ENCODE measurements at places on chromosomes 13 and 19. TPM values are rescaled to one million over a fixed set of nuclear protein-coding genes. Genes with fewer than 3 reads are reported as not detected.

Gene SIGLEC10
- total RNA-seq = 1.8 TPM

Gene S1PR5
- total RNA-seq = 1.2 TPM

Gene SLC17A7
- total RNA-seq = 4.3 TPM

Gene ZNF442
- 2.6 TPM for total RNA-seq

Gene NPHS1
- total RNA-seq = 0.15 TPM

Gene IGSF23
- total RNA-seq = not detected

Gene KRTDAP
- not detected for total RNA-seq

Gene TMEM86B
- 1.6 TPM for total RNA-seq

- no peak for DNase-seq
- no peaks in the 10 kb centered on the region for H3K4me1 ChIP-seq
- no peak overlapping the region for H3K4me3 ChIP-seq
- no peaks in the 10 kb centered on the region for H3K27me3 ChIP-seq
These were observed 180.6 kb upstream of the SOX1 start for GRCh38 chr13:111886217-111886945.

- no peaks in the 10 kb centered on the region for H3K36me3 ChIP-seq
- DNase-seq = no peak
- no peaks in the 10 kb centered on the region for H3K4me1 ChIP-seq
- H3K27me3 ChIP-seq = no peaks in the 10 kb centered on the region
- H3K27ac ChIP-seq = no peak overlapping the region
- no peak overlapping the region for H3K4me3 ChIP-seq
These were observed 235.0 kb upstream of the SOX21 start for GRCh38 chr13:94947392-94947791.

GRCh38 chr13:113860665-113861432 lies 3.0 kb downstream of the GAS6 start:
- H3K27ac ChIP-seq = peak overlapping the region; percentile 26
- H3K4me3 ChIP-seq = no peak overlapping the region
- H3K27me3 ChIP-seq = no peaks in the 10 kb centered on the region
- H3K4me1 ChIP-seq = no peaks in the 10 kb centered on the region

GRCh38 chr19:28445826-28446225 lies 767.1 kb downstream of the UQCRFS1 start:
- no peaks in the 10 kb centered on the region for H3K36me3 ChIP-seq
- no peaks in the 10 kb centered on the region for H3K27me3 ChIP-seq
- no peaks in the 10 kb centered on the region for H3K4me1 ChIP-seq
- DNase-seq = no peak
- no peak overlapping the region for H3K27ac ChIP-seq

DNA sequence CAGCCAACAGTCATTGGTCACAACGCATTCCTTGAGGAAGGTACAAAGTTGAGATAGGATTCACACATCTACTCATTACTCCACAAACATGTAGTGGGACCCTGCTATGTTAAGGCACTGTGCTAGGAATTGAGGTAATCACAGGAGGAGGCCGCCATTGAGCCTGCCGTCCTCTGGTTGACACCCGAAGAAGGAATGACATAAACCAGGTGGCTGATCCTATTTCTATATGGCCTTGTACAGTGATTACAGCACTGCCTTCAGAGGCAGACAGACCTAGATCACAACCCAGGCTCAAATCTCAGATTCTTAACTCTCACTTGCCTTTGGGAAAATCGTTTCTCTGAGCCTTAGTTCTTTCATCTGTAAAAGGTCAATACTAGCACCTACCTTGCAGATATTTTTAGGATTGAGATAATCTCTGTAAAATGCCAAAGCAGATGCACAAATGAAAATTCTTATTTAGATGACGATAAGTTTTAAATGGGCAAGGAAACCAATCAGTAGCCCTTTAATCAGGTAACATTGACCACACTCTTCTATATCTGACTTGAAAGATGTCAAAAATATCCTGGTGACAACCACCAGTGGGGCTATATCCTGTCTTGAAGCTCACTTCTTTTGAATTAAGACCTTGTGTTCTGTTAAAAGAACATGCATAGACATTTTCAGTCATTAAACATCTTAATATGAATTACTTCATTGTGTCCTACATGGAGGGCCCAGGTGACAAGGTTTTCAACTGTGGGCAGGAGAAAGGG lies 251.6 kb downstream of the KCTD12 start:
- no peaks in the 10 kb centered on the region for H3K27me3 ChIP-seq
- no peak for DNase-seq
- H3K36me3 ChIP-seq = no peaks in the 10 kb centered on the region
- H3K4me1 ChIP-seq = no peaks in the 10 kb centered on the region

DNA sequence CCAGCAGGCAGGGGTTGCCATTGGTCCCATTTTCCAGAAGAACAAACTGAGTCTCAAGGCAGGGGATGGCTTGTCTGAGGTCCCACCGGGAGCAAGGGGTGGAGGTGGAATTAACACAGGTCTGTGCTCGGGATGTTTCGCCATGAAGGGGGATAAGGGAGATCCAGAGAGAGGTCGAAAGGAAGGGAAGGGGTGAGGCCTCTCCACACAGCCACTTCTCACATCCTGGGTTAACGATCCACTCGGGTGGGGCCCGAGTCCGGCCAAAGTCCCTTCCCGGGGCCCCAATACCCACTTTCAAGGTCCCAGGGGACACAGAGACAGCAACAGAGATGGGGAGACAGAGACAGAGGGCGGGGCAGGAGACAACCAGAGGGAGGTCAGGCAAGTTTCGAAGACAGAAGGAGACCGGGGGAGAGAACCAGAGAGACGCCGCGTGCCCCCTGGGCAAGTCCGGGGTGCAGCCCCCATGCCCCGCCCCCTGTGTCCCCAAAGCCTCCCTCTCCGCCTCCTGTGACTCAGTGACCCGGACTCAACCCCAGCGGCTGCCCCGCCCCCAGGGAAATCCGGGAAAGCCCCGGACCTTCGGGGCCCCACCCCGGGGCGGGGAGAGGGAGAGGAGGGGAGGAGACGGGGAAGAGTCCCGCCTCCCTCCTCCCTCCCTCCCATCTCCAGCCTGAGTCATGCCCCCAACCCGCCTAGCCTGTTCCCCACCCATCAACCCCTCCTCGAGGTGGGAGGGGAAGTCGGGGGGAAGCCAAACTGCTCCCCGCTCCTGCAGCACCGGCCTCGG lies 1.4 kb upstream of the BCL3 start:
- peaks cover 20% of the 10 kb centered on the region for H3K4me1 ChIP-seq
- peak overlapping the region; percentile 95 for H3K4me3 ChIP-seq
- DNase-seq = peak; percentile 96
- no peaks in the 10 kb centered on the region for H3K36me3 ChIP-seq

GRCh38 chr19:6481541-6482342 lies at the start of gene DENND1C:
TSS of gene DENND1C (minus strand) at chr19:6481787. CDS start at chr19:6481695, 92 bp downstream.
- H3K36me3 ChIP-seq = no peaks in the 10 kb centered on the region
- peak within 1 kb of the TSS; percentile 26 for H3K4me3 ChIP-seq
- no peaks in the 10 kb centered on the region for H3K27me3 ChIP-seq
- H3K4me1 ChIP-seq = no peaks in the 10 kb centered on the region

DNA sequence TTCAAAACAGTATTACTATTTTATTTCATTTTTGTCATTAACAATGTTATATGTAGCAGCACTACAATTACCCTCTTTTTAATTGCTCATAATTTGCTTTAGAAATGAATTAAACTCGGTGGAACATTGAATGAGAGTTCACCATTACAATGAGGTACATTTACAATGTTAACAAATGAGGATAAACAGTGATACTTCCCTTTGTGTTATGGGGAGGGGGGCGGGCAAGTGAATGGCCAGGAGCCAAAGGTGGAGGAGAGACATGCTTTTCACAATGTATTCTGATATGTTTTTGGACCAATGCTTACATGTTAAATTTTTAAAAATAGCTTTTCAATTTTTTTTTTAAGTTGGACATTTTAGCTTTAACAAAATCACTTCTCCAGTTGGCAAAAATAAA lies 34.2 kb downstream of the NALCN start:
- no peaks in the 10 kb centered on the region for H3K4me1 ChIP-seq
- H3K27me3 ChIP-seq = no peaks in the 10 kb centered on the region
- no peak for DNase-seq
- no peak overlapping the region for H3K27ac ChIP-seq

DNA sequence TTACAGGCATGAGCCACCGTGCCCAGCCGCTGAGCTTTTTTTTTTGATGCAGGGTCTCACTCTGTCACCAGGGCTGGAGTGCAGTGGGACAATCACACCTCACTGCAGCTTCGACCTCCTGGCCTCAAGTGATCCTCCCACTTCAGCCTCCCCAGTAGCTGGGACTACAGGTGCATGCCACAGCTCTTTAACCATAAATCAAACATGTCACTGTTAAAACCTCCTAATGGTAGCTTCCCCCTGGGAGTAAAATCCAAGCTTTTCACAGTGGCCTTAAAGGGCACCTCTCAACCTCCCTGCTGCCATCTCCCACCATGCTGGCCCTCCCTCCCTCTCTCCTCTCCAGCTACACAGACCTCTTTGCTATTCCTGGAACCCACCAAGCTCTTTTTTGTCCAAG lies 2.0 kb upstream of the GNG14 start:
- no peaks in the 10 kb centered on the region for H3K27me3 ChIP-seq
- DNase-seq = no peak
- no peak overlapping the region for H3K27ac ChIP-seq
- H3K4me1 ChIP-seq = no peaks in the 10 kb centered on the region
- no peaks in the 10 kb centered on the region for H3K36me3 ChIP-seq
- no peak overlapping the region for H3K4me3 ChIP-seq
